CD4-positive, alpha-beta memory T cell (primary cell): ENCODE measurements at places on chromosomes 2 and 18. TPM values are rescaled to one million over a fixed set of nuclear protein-coding genes. Genes with fewer than 3 reads are reported as not detected.

The ALLC gene
- not detected for total RNA-seq

The SPR gene
- total RNA-seq: not detected

The IL1R1 gene
- 0.86 TPM for total RNA-seq

The EPB41L5 gene
- 5.3 TPM for total RNA-seq

The IGFBP5 gene
- not detected for total RNA-seq

The UGT1A4 gene
- not detected for total RNA-seq

The UBXN4 gene
- total RNA-seq: 121 TPM

The CFAP210 gene
- total RNA-seq: not detected

The PLGLB2 gene
- total RNA-seq: 3.3 TPM

The CTAGE1 gene
- not detected for total RNA-seq

The RAMP1 gene
- not detected for total RNA-seq

The CD28 gene
- total RNA-seq: 203 TPM

The MAPK4 gene
- total RNA-seq: not detected

The DYNAP gene
- not detected for total RNA-seq

The SERPINB10 gene
- not detected for total RNA-seq

The CCDC141 gene
- 8.2 TPM for total RNA-seq

The SPP2 gene
- not detected for total RNA-seq

The LDAH gene
- 22.7 TPM for total RNA-seq

The TEX261 gene
- 70.0 TPM for total RNA-seq

The LYG1 gene
- 2.5 TPM for total RNA-seq

The CRYGC gene
- not detected for total RNA-seq

The AQP12A gene
- not detected for total RNA-seq

The ZNF521 gene
- total RNA-seq: not detected

The SKOR2 gene
- not detected for total RNA-seq

The LIPG gene
- not detected for total RNA-seq

The GRHL1 gene
- total RNA-seq: 0.49 TPM

The COL3A1 gene
- not detected for total RNA-seq

The UGT1A9 gene
- not detected for total RNA-seq

The PFN4 gene
- not detected for total RNA-seq

The ARHGAP15 gene
- total RNA-seq: 225 TPM

The NT5DC4 gene
- total RNA-seq: not detected
